ENCODE measurements at places on chromosomes 3 and 15. TPM values are rescaled to one million over a fixed set of nuclear protein-coding genes. Genes with fewer than 3 reads are reported as not detected.

DNA sequence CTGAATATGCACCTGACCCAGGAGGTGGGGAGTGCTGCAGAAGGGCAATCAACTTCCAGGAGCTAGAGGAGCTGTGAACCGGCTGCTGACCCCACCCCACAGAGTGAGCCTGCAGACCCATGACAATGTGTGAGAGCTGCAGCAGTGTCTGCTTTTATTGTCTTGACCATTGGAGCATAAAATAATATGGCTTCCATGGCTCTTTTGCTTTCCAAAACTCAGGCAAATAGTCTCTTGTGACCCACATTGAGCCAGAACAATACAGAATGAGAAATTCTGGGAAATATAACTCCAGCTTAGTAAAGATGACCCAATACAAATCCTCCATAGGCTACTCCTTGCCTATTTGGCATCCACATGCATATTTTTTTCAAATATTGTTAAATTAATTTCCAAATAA, 309.6 kb downstream of the PYDC2 start:
- no peak for DNase-seq

GRCh38 chr3:105904251-105904650, 35.4 kb upstream of the CBLB start:
- DNase-seq: no peak

DNA sequence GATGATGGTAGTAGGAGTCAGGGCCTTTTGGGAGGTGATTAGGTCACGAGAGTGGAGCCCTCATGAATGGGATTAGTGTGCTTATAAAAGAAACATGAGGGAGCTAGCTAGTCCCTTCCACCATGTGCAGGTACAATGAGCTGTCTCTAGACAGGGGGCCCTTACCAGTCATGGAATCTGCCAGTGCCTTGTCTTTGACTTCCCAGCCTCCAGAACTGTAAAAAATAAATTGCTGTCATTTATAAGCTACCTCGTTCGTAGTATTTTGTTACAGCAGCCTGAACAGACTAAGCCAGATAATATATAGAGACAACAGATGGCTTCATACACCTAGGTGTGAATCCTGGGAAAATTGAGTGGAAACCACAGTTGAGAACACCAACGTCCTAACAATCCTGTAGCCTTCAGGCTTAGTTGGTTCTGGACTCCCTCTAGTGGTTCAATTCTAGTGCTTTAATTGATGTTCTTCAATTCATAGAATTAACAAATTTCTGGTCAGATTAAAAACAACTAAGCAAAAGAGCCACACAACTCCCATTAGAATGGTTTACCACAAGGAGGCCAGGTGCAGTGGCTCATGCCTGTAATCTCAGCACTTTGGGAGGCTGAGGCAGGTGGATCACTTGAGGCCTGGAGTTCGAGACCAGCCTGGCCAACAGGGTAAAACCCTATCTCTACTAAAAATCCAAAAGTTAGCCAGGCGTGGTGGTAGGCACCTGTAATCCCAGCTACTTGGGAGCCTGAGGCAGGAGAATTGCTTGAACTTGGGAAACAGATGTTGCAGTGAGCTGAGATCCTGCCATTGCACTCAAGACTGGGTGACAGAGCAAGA, 21.3 kb upstream of the GATM start:
- no peak for DNase-seq

- no peak for DNase-seq
Observed at GRCh38 chr3:120425572-120426250, 25.1 kb downstream of the FSTL1 start.

DNA sequence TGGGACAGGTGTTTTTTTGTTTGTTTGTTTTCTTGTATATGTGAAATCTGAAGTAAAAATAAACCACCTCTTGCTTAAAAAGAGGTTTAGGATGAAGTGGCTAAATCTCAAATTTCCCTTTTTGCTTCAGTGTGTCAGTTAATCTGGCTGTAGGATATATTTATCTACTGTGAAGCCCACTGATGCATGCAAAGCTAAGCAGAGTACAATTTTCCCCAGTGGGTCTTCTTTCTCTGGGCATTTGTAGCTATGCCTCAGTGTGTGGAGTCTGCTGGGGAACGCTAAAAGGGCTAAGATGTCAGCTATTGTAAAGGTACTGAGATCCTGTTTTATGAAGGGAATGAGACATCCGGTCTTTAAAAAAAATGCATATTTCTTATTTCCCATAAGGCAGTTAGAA, 190.6 kb downstream of the TCF12 start:
- DNase-seq: no peak

DNA sequence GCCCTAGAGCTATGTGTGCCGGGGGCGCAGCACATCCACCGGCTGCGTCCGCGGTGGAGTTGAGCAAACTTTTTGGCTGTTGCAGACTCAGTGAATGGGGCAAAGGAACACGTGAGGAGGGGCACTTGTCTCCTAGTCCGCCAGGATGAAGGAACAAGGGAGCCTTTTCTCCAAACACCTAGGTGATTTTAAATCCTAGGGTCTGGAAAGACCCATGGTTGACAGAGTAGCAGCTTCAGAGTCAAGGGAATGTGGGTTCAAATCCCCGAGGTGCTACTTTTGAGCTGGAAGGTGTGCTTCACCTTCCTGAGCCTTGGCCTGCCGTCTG, 648 bp downstream of the ACAN start:
- no peak for DNase-seq

GUCA1C gene
- not detected for total RNA-seq

RLBP1 gene
- total RNA-seq: not detected
